ENCODE measurements at places on chromosomes 4 and X. TPM values are rescaled to one million over a fixed set of nuclear protein-coding genes. Genes with fewer than 3 reads are reported as not detected.

The NIPAL1 gene
- 0.94 TPM for total RNA-seq

The CT45A3 gene
- total RNA-seq, result 0.10 TPM

The DIAPH2 gene
- 5.3 TPM for total RNA-seq

The SUV39H1 gene
- total RNA-seq, result 21.9 TPM

The HTN1 gene
- not detected for total RNA-seq

The DCHS2 gene
- not detected for total RNA-seq

The BEND4 gene
- total RNA-seq, result not detected

The CLDN34 gene
- not detected for total RNA-seq

The PPEF2 gene
- total RNA-seq, result not detected

The HMGN5 gene
- 2.7 TPM for total RNA-seq

The IQCM gene
- not detected for total RNA-seq

The ARHGAP10 gene
- 16.7 TPM for total RNA-seq

The RHOXF1 gene
- total RNA-seq, result not detected

The TLR10 gene
- not detected for total RNA-seq
